ENCODE measurements at places on chromosomes 4 and X. TPM values are rescaled to one million over a fixed set of nuclear protein-coding genes. Genes with fewer than 3 reads are reported as not detected.

TCP11X2 gene
- not detected for total RNA-seq

PAGE4 gene
- not detected for total RNA-seq

GRCh38 chr4:7074426-7074825, 6.6 kb upstream of the GRPEL1 start:
- no peak for DNase-seq

- no peak for DNase-seq
Measured at GRCh38 chr4:159966746-159967145, 863.9 kb downstream of the RAPGEF2 start.

GLUD2 gene
- 2.6 TPM for total RNA-seq

All from Daoy (cell line).